ENCODE measurements at places on chromosomes 16 and 17. TPM values are rescaled to one million over a fixed set of nuclear protein-coding genes. Genes with fewer than 3 reads are reported as not detected.

DNA sequence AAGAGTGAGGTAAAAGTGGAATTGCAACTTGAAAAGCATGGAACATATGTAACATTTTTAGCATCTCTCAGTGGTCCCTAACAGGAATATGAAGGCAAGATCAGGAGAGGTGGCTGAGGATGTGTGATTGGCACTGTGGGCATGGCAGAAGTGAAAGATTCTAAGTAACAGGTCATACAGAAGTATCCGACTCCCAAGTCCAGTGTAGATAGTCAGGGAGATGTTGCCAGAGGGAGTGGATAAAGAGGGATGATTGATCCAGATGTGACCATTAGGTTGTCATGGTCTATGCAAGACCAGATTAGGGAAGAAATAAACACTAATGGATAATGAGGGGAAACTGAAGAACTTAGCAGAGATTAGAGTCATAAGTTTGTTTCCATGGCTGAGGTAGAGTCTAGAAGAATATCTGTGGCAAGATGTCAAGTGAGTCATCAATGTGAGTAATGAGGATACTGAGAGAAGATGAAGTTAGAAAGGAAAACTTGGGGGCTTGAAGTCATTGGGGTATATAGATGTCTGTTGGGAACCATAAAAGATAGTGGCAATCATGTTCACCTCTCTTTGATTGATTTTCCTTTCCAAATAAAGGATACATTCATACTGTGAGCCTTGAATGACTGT, 23.9 kb upstream of the CAPNS2 start:
- DNase-seq: no peak
- no peak overlapping the region for H3K4me3 ChIP-seq
- peaks cover 8% of the 10 kb centered on the region for H3K4me1 ChIP-seq
- H3K27me3 ChIP-seq: no peaks in the 10 kb centered on the region

DNA sequence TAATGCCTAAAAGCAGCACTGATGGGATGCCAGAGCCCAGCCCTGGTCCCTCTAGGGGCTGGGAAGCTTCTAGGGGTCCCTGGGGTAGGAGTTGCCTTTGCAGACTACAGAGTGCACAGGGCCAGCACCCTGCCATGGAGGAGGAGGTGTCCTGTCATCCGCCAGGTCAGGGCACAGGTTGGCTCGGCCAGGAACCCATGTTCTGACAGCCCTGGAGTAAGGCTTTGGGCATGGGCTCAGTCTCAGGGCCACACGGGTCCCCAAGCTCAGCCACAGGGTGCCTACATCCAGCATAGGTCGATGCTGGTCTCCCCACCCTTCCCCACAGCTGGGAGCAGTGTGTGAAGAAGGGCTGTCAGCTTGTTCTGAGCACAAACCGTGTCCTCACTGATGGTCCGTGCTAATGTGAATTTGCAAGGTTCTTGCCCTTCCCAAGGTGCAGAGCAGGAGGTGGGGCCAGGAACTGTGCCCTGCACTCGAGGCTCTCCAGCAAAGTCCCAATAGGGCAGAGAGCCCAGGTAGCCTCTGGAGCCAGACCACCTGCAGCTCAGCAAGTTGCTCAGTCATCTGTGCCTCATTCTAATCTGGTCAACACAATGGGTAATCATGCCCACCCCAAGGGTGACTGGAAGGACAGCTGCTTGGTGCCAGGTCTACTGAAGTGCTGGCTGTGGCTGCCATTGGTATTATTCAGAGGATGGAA, 72.8 kb downstream of the AMFR start:
- H3K27me3 ChIP-seq: no peaks in the 10 kb centered on the region
- peaks cover 17% of the 10 kb centered on the region for H3K4me1 ChIP-seq
- H3K4me3 ChIP-seq: no peak overlapping the region
- no peak for DNase-seq
- no peaks in the 10 kb centered on the region for H3K36me3 ChIP-seq

Gene CBFA2T3
- 8.6 TPM for total RNA-seq

DNA sequence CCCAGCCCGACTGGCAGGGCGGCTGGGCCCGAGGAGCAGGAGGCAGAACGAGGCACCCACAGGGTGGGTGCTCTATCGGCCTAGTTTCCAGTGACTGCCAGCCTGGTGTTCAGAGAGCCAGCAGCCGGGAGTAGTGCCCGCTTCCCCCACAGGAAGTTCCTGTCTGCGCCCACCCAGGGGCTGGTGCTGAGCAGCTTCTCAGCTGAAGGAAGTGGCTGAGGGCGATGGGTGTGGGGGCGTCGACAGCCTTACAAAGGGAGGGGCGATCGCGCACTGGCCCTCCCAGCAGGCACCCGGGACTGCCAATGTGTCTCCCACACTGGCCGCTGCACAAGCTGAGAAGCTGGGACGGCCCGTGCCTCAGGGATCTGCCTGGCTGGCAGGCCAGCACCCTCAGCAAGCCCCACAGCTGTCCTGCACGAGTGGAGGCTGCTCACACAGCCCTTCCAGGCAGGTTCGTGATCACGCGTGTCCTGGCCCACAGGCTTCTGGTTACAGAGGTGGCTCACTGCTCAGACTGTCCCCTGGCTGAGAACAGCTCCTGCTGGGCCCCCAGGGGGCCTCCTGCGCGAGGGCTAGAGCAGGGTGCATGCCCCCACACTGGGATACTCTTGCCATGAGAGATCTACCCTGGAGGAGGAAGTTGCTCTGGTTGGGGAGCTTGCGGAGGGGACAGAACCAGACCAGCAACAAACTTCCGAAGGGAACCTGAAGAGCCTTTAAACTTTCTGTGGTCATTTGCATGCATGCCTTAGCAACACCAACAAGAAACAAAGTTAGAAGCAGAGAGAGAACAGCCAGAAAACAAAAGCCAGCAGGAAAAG, 2.5 kb downstream of the RNF166 start:
- DNase-seq: peak; percentile 55
- peak overlapping the region; percentile 99 for H3K4me3 ChIP-seq
- H3K27ac ChIP-seq: peak overlapping the region; percentile 85
- H3K36me3 ChIP-seq: peaks cover 8% of the 10 kb centered on the region
- H3K4me1 ChIP-seq: peaks cover 81% of the 10 kb centered on the region

DNA sequence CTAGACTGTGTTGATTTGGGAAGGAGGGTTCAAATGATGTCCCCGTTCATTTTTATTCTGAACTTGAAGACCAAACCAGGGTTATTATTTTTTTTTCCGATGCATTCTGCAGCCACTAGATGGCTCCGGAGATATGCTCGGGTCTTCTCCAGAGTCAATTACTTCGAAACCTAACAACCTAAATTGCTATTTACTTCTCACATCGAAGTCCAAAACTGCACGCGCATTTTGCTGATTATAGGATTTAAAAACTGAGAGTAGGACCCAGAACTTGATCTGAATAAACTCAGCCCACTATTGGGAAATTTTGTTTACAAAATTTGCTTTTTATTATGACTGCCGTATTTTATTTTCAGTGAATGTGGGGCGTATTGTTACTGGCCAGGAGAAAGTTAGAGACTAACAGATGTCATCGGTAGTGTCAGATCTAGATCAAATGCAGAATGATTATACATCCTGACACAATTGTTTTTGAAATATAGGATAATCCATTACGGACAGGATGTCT, 263.8 kb downstream of the HS3ST3A1 start:
- no peak for DNase-seq
- peak overlapping the region; percentile 55 for H3K4me3 ChIP-seq
- H3K4me1 ChIP-seq: no peaks in the 10 kb centered on the region
- H3K27ac ChIP-seq: no peak overlapping the region
- H3K36me3 ChIP-seq: no peaks in the 10 kb centered on the region

GRCh38 chr16:4384509-4384942, 12.9 kb downstream of the VASN start:
- peak; percentile 41 for DNase-seq
- peak overlapping the region; percentile 57 for H3K27ac ChIP-seq
- H3K27me3 ChIP-seq: no peaks in the 10 kb centered on the region

Gene CCDC43
- total RNA-seq: 28.8 TPM

GRCh38 chr17:36691606-36692005, 90.2 kb downstream of the MRM1 start:
- no peak overlapping the region for H3K4me3 ChIP-seq
- no peaks in the 10 kb centered on the region for H3K36me3 ChIP-seq
- H3K27me3 ChIP-seq: peaks cover 81% of the 10 kb centered on the region
- no peak overlapping the region for H3K27ac ChIP-seq

- no peaks in the 10 kb centered on the region for H3K4me1 ChIP-seq
- H3K27ac ChIP-seq: no peak overlapping the region
- no peaks in the 10 kb centered on the region for H3K27me3 ChIP-seq
These were observed 298.4 kb downstream of the MAP2K6 start for GRCh38 chr17:69712801-69713311.
